ENCODE measurements at places on chromosomes 16 and 17.

GRCh38 chr16:13994239-13995106, 74.5 kb downstream of the ERCC4 start:
- DNase-seq: no peak

DNA sequence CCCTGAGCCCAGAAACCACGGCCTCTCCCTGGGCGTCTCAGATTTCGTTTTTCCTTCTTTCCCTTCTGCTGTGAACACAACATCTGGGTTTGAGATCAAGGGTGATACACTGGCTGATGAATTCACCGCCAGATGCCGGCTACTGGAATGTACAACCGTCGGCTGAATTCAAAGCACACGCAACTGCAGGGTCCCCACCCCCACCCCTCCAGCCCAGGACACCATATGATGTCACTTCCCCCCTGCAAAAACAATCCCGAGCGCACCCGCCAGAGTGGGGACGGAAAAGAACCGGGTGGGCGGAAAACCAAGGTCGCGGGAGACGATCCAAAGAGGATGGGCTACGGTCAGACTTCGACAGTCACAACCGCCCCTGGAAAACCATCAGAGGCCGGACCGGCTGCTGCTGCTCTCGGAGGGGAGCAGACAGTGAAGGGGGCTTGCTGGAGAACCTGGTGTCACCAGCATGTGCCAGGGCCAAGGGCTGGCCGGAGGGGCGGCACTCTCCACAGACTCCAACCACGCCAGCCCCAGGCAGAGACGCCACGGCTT, 23.3 kb downstream of the CEP295NL start:
- no peak for DNase-seq

DNA sequence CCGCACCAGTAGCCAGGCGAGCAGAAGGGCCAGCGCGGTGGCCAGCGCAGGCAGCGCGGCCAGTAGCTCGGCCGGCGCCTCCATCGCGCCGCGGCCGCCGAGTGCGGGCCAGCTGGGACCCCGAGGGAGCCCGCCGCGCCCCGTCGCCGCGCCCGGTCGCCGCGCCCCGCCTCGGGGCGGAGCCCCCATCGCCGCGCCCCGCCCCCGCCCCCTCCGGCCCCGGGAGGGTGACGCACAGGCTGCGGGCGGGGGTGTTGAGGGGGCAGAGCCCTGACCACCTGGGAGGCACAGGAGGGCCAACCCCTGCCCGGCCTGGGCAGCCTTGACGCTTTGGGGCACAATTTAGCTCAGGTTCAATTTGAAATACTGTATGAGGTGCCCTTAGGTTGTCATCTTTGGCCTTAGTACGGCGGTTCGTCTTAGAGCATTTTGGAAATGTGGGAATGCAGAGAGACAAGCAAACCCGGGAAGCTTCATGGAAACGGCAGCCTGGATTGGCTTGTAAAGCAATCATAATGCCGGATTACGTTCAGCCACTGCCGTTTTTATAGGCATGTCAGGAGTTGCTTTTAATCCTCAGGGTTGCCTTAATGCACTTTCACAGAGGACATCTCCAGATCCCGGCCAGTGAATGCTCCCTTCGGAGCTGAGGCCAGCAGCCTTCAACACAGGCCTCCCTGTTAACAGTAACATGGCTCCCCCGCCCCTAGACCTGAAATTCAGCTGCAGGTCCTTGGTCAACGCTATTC, at the start of gene MXRA7:
Gene MXRA7, minus strand, starts transcription at position 103 of the 749 bp plus-strand sequence. Its CDS starts 19 bp downstream, at position 84.
- DNase-seq: peak; percentile 70

GRCh38 chr17:28735242-28735722, 6.7 kb downstream of the NEK8 start:
- no peak for DNase-seq

- DNase-seq: no peak
These were observed 333.5 kb downstream of the SOX9 start for GRCh38 chr17:72454342-72454741.

- no peak for DNase-seq
These were observed 23.4 kb upstream of the CPSF4L start for GRCh38 chr17:73284906-73285602.

GRCh38 chr16:64240586-64240985, 881.3 kb downstream of the CDH11 start:
- DNase-seq: no peak

GRCh38 chr17:57236686-57237299, 19.5 kb upstream of the MSI2 start:
- no peak for DNase-seq

DNA sequence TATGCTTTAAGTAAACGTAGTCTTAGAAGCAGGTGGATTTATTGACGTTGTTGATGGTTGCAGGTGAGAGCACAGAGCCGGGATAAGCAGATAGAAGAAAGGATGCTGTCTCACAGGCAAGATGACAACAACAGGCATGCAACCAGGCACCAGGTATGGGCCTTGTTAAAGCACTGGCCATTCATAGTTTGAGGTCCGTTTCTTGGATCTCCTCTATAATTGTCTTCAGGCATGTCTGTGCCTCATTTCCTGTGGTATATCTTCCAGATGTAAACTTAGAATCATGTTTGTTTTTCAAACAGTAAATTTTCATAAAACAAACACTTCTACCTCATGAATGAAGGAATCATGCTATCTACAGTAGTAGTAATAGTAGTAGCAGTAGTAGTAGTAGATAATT, 20.6 kb downstream of the KAT7 start:
- no peak for DNase-seq

DNA sequence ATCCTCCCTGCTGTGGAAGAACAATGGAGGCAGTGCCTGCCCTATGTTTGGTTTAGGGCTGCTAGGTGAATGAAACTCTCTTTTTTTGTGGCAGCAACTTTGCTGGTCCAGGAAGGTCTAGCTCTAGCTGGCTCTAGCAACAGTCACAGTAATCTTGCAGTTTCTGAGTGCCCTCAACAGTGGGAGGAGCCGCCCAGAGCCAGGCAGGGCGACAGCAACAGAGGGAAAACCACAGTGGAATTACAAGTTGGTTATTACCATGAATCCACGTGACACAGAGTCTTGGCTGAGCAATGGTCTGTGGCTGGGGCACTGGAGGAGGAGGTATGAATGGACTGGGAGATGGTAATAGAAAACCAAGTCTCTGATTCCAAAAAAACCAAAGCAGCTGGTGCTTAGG, 10.3 kb downstream of the HSPB9 start:
- DNase-seq: peak; percentile 84

DNA sequence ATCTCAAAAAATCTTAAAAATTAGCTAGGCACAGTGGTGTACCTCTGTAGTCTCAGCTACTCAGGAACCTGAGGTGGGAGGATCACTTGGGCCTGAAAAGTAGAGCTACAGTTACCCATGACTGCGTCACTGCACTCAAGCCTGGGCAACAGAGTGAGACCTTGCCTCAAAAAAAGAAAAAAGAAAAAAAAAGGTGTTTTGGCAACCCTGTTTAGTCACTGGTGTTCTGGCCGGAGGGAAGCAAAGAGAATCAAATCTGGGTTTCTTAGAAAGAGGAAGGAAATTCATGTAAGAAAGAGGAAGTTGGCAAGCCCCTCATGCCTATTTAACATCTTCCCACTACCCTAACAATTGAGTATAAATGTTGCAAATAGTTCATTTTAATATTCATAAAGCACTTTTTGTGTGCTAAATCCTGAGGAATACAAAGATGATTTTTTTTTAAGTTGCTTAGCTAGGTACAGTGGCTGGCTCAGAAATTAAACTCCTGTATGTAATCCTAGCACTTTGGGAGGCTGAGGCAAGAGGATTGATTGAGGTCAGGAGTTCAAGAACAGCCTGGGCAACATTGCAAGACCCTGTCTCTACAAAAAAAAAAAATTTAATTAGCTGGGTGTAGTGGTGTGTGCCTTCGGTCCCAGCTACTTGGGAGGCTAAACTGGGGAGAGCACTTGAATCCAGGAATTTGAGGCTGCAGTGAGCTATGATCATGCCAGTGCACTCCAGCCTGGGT, 6.5 kb upstream of the USP32 start:
- no peak for DNase-seq

GRCh38 chr17:2366747-2367494, 29.6 kb downstream of the SGSM2 start:
- DNase-seq: no peak

- no peak for DNase-seq
These were observed 4.0 kb downstream of the BPTF start for GRCh38 chr17:67829331-67829730.

DNA sequence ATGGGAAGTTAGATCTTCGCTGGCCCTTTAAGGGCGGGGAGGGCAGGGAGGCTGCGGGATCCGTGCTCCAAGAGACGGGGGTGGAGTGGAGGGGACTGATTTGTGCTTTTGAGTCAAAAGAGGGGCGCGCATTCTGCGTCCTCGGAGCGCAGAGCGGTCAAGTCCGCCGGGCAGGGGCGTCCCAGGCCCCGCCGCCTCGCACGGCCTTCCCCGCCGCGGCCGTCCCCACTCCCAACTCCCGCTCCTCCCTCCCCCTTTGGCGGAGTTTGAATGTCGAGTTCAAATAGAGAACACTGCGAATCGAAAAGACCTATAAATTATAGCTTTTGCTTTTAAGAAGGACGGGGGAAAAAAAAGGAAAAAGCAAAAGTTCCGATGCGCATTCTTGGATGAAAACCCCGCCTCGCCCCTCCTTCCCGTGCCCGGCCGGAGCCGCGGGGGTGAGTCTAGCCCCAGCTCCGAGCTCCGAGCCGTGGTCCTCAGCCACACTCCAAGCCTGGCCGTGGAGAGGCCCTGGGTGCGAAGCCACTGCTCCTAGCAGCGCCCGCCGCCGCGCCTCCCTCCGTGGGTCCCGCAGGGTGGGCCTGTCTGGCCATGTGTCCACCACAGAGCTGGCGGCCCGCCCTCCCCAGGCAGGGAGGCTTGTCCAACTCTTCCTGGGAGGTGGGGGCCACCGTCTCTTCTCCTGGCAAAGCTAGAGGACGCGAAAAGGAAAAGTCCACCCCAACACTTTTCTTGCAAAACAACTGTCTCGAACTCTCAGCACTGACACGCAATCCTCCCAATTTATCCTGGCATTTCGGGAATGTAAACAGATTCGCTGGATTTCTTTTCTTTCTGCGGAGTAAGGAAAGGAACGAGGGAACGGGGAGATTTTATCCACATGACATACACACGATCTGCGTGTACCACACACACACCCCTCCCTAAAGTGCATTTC, 3.6 kb downstream of the CBX8 start:
- DNase-seq: no peak

GRCh38 chr17:29131814-29132682, 48.1 kb downstream of the MYO18A start:
- no peak for DNase-seq

DNA sequence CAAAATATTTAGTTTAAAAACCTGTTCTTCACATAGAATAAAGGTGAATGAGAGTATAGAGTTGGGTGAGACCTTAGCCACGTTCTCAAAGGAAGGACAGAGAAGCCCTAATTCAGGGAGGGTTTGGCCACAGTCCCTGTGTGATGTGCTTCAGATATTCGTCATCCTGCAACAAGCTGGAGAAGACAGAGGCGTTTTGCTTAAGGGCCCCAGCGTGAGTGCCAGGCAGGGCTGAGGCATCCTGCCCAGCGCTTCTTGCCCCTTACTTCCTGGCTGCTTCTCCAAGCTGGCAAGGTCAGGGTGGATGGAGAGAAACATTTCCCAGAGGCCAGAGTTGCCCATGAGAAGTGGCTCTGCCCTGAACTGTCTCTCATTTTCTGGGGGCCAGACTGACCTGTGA, 46.9 kb downstream of the AXIN2 start:
- no peak for DNase-seq

DNA sequence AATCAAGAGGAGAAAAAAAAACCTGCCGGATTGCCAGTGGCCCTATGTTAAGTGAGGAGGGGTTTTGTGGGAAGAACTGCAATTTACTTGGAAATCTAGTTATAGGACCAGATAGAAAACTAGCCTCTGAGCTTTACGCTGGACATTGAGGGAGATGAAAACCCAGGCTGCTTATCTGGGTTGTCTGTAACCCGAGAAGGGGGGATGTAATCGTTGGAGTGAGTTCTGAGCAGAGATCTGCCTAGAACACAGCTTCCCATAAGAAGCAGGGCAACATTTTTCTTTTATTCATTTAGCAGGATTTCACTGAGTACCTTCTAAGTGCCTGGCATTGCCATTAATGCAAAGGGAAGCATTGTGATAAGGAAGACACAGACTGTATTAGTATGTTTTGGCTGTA, 70.6 kb downstream of the KATNIP start:
- DNase-seq: no peak

DNA sequence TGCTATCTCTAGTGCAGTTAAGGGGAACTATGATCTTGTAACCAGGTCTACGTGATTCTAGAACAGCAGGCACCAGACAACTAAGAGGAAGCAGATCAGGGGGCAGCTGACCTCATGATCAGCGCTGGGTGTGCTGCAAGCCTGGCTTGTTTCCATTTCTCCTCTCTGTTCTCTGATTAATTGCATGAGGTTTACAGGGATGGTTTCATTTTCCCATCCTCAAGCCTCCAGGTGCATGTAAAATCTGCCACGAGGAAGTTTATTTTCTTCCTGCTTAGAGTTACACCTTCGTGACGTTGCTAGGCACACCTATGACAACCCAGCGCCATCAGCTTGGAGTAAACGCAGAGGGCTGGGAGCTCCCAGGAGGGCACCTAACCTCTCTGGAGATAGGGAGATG, 4.3 kb upstream of the NUPR1 start:
- DNase-seq: no peak

- no peak for DNase-seq
These were observed 488.9 kb upstream of the CA10 start for GRCh38 chr17:52647411-52647810.

GRCh38 chr16:55435387-55435786, 43.6 kb upstream of the MMP2 start:
- no peak for DNase-seq

DNA sequence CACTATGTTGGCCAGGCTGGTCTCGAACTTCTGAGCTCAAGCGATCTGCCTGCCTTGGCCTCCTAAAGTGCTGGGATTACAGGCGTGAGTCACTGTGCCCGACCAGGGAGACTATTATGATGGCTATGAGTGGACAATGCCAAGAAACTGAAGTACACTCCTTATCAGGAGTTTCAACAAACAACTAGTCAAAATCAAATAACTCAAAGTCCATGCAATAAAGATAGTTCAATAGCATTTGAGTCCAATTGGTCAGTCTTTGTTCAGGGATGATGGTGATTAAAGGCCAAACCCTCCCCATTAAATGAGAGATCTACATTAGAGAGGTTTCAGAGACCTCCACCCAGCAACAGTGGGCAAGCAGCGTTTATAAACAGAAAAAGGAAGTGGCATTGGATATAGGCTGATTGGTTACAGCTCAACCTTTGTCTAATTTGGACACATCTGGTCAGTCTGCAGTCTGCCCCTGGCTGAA, 8.0 kb downstream of the CHST5 start:
- DNase-seq: no peak

DNA sequence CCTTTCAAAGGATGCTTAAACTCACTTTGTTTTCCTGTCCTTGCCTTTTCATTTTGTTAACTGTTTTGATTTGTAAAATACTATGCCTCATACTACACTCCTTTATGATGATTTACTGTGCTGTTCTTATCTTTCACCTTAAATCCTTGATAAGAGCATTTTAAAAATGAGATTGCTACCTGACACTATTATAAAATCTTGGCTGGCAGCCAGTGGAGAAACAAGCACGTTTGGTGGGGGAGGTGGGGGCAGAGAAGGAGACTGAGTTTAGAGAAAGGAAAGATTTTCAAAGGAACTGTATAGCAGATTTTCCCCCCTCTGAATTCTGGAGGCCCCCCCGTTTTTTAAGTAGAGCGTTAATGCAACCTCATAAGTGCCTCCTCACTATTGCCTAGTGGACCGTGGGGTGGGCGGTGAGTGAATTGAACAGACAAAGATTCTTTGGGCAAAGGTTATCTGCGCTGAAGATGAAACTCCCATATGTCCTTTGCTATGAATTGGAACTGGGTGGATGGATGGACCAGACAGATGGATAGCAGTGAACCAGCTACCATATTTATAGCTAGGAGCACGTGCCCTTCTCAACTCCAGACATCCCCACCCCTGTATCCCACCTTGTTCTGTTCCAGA, 200.2 kb downstream of the CCDC182 start:
- DNase-seq: no peak

- DNase-seq: no peak
These were observed 19.2 kb upstream of the USP22 start for GRCh38 chr17:21061971-21062526.
